ENCODE measurements at places on chromosomes 12 and 14.

DNA sequence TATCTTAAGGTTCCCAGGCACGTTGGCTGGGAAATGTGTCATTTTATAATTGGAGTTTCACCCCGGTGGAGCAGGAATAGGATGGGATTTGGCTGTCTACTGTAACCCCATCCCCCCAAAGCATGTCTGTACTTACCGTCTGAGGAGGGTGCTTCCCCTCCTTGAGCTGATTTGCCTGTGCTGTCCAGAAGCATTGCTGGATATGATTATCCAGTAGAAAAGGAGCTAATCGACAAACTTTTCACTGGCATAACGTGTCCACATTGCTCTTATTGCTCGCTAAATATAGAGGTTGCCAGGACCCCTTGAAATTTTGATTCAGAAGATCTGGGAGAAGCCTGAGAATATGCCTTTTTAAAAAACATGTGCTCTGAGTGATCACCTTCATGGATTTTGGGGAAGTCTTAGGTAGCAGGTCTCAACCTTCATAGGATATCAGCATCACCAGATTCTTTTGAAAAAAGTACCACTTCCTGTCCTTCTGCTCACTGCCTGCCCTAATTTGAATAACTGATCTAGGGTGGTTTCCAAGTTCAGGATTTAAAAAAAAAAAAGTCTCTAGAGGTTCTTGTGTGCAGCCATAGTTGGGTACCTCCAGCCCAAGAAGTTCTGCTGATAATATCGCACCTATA is 80.4 kb upstream of the KCNA1 start:
- DNase-seq = no peak

DNA sequence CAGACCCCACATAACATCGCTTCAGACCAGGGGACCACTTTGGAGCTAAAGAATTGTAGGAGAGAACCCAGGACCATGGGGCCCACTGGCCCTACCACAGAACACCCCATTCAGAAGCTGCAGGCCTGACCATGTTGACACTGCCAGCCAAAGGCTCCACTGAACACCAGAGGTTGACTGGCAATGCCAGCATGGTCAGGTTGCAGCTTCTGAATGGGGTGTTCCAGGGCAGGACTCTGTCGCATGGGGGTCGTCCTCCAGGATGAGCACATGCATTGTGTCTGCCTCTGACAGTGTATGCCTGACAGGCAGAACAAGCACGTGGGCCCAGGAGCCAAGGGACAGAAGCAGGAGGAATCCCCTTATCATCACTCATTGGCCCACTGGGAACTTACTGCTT is 34.1 kb downstream of the DIO3 start:
- DNase-seq = no peak

DNA sequence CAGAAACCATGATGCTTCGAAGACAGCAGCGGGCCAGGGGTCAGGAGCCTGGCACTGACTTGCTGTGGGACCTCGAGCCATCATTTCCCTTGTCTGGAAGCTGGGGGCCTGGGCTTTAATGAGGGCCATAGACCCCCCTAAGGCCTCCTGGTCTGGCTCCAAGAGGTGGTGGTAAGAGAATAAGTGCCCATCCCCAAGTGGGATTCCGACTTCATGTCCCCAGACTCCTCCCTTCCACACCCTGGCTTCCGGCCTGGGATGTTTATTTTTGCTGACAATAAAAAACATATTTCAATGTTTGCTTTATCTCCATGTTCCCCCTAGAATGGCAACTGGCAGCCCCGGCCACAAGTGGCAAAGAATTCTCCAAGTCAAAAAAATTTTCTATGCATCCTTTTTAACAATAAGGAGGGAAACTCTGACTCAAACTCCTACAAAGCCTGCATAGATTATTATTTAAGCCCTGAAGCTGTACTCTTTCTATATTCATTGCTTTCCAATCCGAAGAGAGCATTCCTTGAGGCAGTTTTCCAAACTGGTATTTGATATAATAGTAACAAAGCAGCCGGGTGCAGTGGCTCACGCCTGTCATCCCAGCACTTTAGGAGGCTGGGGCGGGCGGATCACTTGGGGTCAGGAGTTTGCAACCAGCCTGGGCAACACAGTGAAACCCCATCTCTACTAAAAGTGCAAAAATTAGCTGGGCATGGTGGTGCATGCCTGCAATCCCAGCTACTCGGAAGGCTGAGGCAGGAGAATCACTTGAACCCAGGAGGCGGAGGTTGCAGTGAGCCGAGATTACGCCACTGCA is 84.0 kb downstream of the ITPK1 start:
- DNase-seq = no peak

DNA sequence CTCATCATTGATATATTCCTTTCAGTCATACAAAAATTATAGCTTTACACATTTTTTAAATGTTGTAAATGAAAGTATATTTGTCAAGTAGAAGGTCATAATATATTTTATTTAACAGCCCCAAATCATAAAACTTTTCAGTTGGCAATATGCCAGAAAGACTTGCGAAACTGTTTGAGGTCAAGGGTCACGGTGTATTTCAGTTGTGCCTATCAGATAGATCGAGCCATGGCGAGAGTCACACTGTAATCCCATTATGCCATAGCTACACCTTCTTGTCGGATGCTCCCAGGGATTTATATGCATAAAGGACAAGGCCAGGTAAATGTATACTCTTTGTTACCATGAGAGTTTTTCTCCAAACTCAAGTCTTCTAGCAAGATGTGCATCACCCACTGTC is 26.7 kb upstream of the G2E3 start:
- no peak for DNase-seq

GRCh38 chr14:81936348-81936747 is 402.7 kb upstream of the SEL1L start:
- DNase-seq = no peak

- DNase-seq = no peak
Measured at GRCh38 chr14:64632056-64632455, 72.2 kb upstream of the PLEKHG3 start.

DNA sequence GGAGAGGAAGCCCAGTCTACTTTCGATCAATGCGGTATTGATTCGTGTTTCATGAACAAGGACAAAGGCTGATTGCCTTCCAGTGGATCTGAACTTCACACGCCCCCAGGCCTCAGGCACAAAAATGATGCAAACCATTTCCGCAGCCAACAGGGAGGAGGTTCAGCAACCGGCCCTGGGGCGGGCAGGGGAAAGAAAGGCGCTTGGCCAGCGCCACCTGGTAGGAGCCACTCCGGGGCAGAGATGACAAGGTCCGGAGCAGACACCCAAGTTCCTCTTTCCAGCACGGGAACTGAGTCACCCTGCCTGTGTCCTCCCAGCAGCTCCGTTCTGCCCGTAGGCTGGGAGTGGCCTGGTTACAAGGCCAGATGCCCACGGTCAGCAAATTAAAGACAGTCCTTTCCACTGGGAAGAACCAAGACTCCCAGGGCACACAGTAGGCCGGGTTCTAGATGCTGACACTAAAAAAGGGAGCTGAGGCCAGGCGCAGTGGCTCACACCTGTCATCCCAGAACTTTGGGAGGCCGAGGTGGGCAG is 136.3 kb downstream of the SCARB1 start:
- no peak for DNase-seq

DNA sequence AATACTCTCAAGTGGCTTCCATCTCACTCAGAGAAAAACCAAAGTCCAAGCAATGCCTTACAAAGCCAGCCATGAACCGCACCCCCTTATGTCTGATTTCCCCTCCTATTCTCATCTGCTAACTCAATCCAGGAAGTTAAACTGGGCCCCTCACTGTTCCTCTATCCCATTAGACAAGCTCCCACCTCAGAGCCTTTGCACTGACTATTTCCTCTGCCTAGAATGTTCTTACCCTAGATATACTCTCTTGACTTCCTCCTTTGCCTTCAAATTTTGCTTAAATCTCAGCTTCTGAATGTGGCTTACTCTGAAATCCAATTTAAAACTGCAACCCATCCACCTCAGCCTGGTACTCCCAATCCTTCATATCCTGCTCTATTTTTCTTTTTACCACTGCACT is 257.0 kb upstream of the USP15 start:
- DNase-seq = no peak

GRCh38 chr14:72247896-72248465 is 315.8 kb downstream of the RGS6 start:
- no peak for DNase-seq

DNA sequence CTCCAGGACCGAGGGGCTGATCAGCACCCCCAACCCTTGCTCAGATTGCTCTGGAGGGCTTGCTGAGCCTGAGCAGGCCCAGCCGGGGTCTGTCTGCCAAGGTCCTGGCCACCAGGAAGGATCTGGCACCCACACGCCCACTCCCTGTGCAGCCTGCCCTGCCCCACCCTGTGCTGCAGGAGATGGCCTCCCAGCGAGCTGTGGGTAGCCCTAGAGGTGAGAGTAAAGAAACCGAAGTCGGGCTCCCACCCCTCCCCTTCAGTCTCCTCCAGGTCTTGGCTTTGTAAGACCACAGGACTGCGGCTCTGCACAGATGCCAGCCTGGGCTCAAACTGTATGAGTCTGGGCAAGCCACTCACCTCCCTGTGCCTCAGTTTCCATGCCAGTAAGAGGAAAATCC is 307.8 kb downstream of the BCL11B start:
- DNase-seq = no peak

- peak; percentile 44 for DNase-seq
Measured at GRCh38 chr12:851913-852312, 97.6 kb downstream of the RAD52 start.

DNA sequence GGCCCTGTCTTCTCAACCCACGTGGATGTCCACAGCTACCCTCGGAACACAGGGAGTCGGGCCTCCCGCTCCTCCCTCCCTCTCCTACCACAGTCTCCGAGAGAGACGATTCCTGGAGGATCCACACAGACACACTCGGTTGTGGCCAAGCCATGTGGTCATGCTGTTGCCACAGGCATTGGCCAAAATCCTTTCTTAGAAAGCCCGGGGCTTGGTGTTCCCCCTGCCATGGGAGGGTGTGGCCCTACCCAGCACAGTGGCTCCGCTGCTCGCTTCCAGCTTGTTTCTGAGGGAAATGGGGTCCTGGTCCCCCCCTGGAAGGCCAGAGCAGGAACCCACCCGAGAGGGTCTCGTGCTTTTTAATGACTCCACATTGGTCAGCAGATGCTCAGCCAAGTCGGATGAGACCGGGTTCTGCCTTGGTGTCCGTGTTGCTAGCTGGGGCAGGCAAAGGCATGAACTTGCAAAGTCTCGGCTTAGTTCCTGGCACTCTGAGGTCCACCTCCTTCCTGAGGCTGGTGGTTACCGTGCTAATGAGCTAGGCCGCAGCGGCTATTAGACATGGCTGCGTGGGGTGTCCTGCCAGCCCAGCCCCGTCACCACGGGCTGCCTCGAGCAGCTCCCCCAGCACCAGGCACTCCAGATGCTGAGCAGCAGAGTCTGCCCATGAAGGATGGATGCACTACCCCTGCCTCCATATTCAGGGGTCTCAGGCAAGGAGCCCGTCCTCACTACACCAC is 46.8 kb upstream of the MEG3 start:
- no peak for DNase-seq
